ENCODE measurements at places on chromosomes 12 and 14.

- DNase-seq: no peak
Measured at GRCh38 chr12:6092784-6093722, 31.4 kb downstream of the VWF start.

DNA sequence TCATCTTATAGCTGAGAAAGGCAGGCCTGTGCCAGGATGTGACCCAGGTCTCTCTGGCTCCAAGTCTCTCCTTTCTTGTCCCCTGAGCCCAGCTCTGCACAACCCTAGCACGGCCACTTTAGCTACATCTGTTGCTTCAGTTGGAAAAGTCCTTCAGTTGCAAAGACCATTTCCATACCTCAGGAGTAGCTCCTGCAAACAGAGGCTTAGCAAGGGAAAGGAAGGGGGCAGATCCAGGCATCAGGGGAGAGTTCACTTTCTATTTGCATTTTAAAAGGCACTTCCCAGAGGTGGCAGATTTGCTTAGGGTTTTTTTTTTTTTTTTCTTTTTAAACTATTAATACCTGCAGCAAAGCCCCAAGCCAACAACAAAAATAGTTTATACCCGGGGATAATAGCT, 3.0 kb upstream of the PITPNM2 start:
- DNase-seq: no peak

DNA sequence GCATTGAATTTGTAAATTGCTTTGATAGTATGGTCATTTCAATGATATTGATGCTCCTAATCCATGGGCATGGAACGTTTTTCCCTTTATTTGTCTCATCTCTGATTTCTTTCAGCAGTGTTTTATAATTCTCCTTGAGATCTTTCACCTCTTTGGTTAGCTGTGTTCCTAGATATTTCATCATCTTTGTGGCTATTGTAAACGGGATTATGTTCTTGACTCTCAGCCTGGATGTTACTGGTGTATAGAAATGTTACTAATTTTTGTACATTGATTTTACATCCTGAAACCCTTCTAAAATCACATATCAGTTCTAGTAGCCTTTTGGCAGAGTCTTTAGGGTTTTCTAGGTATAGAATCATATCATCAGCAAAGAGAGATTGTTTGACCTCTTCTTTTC, 52.6 kb downstream of the SYNE2 start:
- DNase-seq: no peak

- no peak for DNase-seq
Measured at GRCh38 chr12:97946701-97947100, 484.1 kb downstream of the RMST start.

GRCh38 chr12:22250762-22251161, 83.7 kb downstream of the ST8SIA1 start:
- no peak for DNase-seq

DNA sequence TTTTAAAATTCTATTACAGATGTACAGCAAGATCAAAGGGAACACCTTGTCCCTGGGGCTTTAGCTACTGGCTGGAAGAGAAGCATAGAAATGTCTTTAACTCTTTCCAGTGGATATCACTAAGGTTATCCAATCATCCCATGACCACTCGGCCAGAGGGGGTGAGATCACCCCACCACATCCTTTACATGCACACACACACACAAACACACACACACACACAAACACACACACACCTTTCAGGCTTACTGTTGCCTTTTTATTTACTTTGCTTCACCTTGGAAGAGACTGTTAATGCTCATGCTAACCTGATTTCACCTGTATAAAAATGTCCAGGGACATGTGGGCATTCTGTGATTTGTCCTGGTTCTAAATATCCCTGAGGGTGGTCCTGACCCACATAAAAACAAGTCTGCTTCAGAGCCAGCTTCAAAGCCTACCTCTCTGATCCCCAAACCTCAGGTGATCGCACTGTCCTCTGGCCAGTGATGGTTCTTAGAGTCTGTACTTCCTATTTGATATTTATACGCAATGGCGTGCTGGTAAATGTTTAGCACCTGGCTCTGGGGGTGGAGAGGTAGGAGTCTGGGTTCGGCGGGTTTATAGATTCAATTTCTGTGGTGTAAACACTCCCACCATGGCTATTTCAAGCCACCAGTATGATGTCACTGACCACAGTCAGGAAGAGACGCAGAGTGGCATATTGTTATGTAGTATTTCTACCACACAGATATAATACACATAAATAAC, 166.1 kb upstream of the EEA1 start:
- DNase-seq: no peak

DNA sequence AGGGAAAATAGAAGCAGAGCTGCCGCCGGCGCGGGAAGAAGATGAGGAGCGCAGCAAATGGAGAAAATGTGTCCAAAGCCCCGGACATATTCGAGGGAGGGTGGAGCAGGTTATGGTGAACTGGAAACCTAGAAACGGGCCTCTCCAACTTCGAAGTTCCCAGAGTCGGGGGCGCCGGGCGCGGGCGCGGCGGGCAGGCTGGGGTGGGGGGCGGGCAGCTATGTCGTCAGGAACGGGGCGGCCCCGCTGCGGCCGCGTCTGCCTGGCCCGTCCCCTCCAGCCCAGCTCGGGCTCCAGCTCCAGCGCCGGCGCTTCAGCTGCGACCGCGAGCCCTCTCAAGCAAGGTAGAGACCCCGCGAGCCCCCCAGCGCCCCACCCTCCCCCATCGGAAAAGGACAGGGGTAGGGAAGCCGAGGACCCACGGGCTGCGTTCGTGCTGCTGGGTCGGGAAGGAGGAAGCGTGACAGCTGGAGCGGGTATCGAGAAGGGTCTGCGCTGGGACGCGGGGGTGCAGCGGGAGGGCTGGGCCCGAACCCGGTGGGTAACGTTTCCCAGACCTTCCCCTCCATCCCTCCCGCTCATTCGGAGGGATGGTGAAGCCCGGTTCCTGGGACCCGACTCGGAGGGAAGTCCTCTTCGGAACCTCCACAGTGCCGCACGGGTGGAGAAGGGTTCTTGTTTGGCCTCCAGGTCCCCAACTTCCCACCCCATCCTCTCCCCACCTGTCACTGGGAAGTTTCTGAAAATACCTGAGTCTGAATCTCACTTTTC, 1.0 kb downstream of the DGKA start:
- peak; percentile 50 for DNase-seq

DNA sequence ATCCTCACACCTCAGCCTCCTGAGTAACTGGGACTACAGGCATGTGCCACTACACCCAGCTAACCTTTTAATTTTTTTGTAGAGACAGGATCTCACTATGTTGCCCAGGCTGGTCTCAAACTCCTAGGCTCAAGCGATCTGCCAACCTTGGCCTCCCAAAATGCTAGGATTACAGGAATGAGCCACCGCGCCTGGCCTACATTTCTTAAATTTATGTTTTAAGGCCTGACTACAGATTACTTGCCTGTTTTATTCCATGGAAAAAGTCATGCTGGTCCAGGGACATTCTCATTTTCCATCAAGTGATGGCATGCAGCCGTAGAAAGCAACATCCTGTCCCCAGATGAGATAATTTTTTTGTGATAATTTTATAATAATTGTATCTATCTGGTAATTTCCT, 6.1 kb downstream of the CD9 start:
- DNase-seq: no peak
